Right atrium auricular region (tissue), 2 donors: ENCODE measurements at places on chromosomes 3 and 15. TPM values are rescaled to one million over a fixed set of nuclear protein-coding genes. Genes with fewer than 3 reads are reported as not detected.

The CTXN2 gene
- not detected for total RNA-seq

- DNase-seq, result no peak
- no peak overlapping the region for H3K4me3 ChIP-seq
- no peaks in the 10 kb centered on the region for H3K4me1 ChIP-seq
- H3K36me3 ChIP-seq, result no peaks in the 10 kb centered on the region
Measured at GRCh38 chr3:67863869-67864268, 209.5 kb upstream of the SUCLG2 start.

- no peaks in the 10 kb centered on the region for H3K4me1 ChIP-seq
- H3K27ac ChIP-seq, result no peak overlapping the region
Measured at GRCh38 chr3:151206201-151206600, 3.2 kb upstream of the GPR171 start.

The CILP gene
- total RNA-seq, result 2.2 TPM

The GPR160 gene
- 0.96 TPM for total RNA-seq

The CPNE9 gene
- not detected for total RNA-seq

The SAMMSON gene
- total RNA-seq, result not detected

- no peaks in the 10 kb centered on the region for H3K4me1 ChIP-seq
- H3K4me3 ChIP-seq, result no peak overlapping the region
- no peak for DNase-seq
- H3K27me3 ChIP-seq, result no peaks in the 10 kb centered on the region
Measured at GRCh38 chr3:186457236-186457635, 86.9 kb downstream of the CRYGS start.

The FAM107A gene
- 76.5 TPM for total RNA-seq

The TCTA gene
- total RNA-seq, result 13.9 TPM

The SCN5A gene
- 118 TPM for total RNA-seq

The AGTR1 gene
- total RNA-seq, result 35.2 TPM

DNA sequence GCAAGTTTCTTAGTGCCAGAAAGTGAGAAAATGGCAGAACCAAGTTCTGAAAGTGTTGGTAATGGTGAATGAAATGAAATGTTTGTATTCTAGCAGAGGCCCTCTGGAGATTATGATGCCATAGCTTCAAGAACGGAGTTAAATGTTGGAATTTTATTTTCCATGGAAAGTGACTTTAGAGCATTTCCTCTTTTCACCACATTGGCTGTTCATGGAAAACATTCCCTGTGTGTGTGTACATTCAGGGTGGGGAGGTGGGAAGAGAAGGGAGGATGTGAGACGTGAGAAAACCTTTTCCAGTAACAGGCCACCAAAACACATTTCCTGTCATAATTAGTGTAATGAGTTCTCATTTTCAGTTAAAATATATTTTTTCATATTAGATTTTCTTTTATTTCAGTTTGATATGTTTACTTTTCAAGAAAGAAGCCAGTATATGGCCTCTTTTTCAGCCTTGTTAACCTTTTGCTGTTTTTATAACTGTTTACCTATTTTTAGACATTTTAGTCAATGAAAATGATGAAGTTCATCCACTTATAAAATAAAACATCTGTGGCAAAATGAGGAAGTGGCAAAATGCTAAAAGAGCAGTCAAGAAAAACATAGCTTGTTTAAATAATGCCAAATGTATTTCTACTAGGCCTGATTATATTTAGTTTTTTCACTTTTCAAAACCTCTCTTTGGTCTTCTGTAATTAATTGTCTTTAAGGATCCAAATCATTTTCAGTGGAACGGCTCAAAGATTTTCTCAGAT is 21.6 kb downstream of the SAMMSON start:
- H3K36me3 ChIP-seq, result no peaks in the 10 kb centered on the region
- no peak overlapping the region for H3K27ac ChIP-seq
- no peak for DNase-seq
- no peaks in the 10 kb centered on the region for H3K4me1 ChIP-seq
- no peak overlapping the region for H3K4me3 ChIP-seq
- no peaks in the 10 kb centered on the region for H3K27me3 ChIP-seq

DNA sequence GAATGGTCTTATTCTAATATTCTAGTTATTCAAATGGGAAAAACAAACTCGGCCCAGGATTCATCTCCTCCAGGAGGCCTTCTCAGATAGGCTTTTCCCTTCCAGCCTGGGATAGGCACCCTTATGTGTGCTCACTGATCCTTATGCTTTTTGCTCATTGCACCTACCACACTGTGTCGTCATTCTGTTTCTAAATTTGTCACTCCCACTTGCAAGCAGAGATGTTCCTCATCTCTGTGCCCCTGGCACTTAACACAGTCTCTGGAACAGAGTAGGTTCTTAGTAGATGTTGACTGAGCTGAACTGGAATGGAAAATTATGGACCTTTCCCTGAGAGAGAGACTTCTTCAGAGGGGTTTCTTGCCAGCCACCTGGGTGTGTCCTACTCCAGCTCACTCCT is 18.7 kb upstream of the SPG11 start:
- no peaks in the 10 kb centered on the region for H3K36me3 ChIP-seq
- no peaks in the 10 kb centered on the region for H3K27me3 ChIP-seq
- no peak overlapping the region for H3K4me3 ChIP-seq
- DNase-seq, result no peak

- no peak overlapping the region for H3K4me3 ChIP-seq
- no peaks in the 10 kb centered on the region for H3K27me3 ChIP-seq
- DNase-seq, result no peak
- H3K4me1 ChIP-seq, result peaks cover 4% of the 10 kb centered on the region
- no peaks in the 10 kb centered on the region for H3K36me3 ChIP-seq
- H3K27ac ChIP-seq, result no peak overlapping the region
Measured at GRCh38 chr3:186719945-186720739, 3.0 kb downstream of the KNG1 start.

The SETMAR gene
- total RNA-seq, result 13.5 TPM

DNA sequence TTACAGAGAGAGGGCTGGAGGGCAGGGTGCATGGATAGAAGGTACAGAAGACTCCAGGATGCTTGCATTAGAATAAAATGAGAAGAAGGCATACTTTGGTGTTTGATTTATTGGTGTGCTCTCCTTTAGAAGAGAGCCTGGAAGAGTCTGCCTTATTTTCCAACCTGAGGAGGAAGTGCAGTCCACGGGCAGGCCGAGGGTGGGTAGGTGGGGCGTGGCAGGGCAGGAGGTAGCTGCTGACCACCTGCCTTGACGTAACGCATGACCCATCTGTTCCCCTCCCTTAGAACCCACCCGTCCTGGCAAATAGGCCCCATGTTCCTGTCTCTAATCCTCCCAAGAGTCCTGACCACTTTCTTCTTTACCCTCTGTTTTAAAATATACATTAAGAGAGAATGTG is 222.3 kb upstream of the LYSMD4 start:
- no peak for DNase-seq
- H3K4me1 ChIP-seq, result no peaks in the 10 kb centered on the region
- no peak overlapping the region for H3K4me3 ChIP-seq
- no peak overlapping the region for H3K27ac ChIP-seq
- H3K27me3 ChIP-seq, result no peaks in the 10 kb centered on the region

DNA sequence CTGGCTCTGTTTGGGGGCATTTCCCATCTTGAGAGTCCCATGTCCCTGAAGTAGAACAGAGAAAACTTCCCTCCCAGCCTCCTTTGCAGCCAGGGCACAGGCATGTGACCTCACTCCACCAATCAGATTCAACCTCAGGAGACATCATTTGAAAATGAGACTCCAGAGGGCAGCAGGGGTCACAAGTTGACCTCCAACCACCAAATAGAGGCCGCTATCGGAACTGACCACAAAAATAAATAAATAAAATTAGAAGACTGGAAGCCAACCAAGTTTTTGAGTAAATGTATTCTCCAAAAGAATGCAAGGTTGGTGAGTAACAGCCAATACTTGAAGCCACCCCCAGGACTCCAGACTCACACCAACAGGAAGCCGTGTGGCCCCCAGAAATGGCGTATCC is 106.5 kb downstream of the CHSY1 start:
- no peak for DNase-seq
- H3K4me1 ChIP-seq, result no peaks in the 10 kb centered on the region
- no peak overlapping the region for H3K4me3 ChIP-seq
- H3K27ac ChIP-seq, result no peak overlapping the region

DNA sequence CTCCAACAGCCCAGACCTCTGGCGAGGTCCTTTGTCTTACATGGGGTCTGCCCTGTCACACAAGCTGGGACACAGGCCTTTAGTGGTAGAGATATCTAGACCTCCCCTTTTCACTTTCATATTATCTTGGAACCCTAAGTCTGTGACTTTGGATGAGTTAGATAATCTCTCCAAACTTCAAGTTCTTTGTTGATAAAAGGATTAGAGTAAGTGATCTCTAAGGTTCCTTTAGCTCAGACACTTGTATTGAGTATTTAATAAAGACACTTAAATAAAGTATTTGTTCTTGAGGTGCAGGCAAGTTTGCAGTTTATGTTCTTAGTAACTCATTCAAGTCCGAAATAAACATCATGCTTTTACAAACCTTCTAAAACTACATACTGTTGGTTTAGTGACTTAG is 459.6 kb downstream of the SHQ1 start:
- H3K4me3 ChIP-seq, result no peak overlapping the region
- no peaks in the 10 kb centered on the region for H3K27me3 ChIP-seq
- no peak overlapping the region for H3K27ac ChIP-seq
- DNase-seq, result no peak
- H3K4me1 ChIP-seq, result no peaks in the 10 kb centered on the region
- H3K36me3 ChIP-seq, result no peaks in the 10 kb centered on the region

The RASGRF1 gene
- 1.0 TPM for total RNA-seq

DNA sequence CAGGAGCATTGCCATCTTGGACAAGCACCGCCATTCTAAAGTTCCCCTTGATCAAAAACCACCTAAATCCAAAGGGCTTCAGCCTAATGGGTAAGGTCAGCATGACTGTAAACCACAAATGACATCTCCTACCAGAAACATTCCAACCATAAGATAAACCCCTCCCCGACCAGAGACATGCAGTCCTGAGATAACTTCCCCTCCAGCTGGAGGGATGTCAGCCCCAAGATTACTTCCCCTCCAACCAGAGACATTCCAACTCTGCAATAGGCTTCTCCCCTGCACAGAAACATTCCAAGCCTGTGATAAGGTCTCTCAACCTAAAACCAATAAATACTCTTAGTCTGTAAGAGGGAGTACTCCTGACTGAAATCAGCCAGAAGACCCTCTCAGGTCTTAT is 62.7 kb upstream of the DNAJC19 start:
- H3K27me3 ChIP-seq, result no peaks in the 10 kb centered on the region
- H3K27ac ChIP-seq, result no peak overlapping the region
- H3K4me1 ChIP-seq, result no peaks in the 10 kb centered on the region

The CA12 gene
- 1.3 TPM for total RNA-seq

GRCh38 chr3:64575211-64575844 is 112.5 kb downstream of the ADAMTS9 start:
- no peak for DNase-seq
- no peaks in the 10 kb centered on the region for H3K36me3 ChIP-seq
- H3K27ac ChIP-seq, result no peak overlapping the region
- no peaks in the 10 kb centered on the region for H3K4me1 ChIP-seq
- no peak overlapping the region for H3K4me3 ChIP-seq

The GASK1A gene
- total RNA-seq, result 1.5 TPM

GRCh38 chr3:49666592-49666991 is 7.6 kb upstream of the APEH start:
- H3K4me1 ChIP-seq, result no peaks in the 10 kb centered on the region
- H3K36me3 ChIP-seq, result no peaks in the 10 kb centered on the region
- no peak overlapping the region for H3K4me3 ChIP-seq
- no peak for DNase-seq
- no peaks in the 10 kb centered on the region for H3K27me3 ChIP-seq
- no peak overlapping the region for H3K27ac ChIP-seq

DNA sequence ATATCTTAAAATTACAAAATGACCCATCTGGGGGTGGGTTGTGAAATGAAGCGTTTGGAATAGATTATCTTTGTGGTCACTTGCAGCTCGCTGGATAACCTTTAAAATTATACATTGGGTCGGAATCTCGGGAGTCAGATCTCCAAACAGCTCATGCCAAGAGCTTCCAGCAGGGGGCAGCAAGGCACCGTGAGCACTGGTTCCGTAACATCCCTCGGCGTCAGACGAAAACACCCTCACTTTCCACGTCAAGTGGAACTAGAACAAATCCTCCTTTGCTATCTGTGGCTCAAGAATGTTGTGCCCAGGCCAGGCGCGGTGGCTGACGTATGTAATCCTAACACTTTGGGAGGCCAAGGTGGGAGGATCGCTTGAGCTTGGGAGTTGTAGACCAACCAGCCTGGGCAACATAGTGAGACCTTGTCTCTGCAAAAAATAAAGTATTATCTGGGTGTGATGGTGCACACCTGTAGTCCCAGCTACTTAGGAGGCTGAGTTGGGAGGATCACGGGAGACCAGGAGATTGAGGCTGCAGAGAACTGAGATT is 31.1 kb downstream of the UMPS start:
- peak overlapping the region; percentile 71 for H3K27ac ChIP-seq
- H3K27me3 ChIP-seq, result no peaks in the 10 kb centered on the region
- no peak overlapping the region for H3K4me3 ChIP-seq
- DNase-seq, result peak; percentile 98

GRCh38 chr3:193333229-193333628 is 45.3 kb downstream of the ATP13A5 start:
- no peaks in the 10 kb centered on the region for H3K27me3 ChIP-seq
- no peaks in the 10 kb centered on the region for H3K36me3 ChIP-seq
- no peak overlapping the region for H3K27ac ChIP-seq

DNA sequence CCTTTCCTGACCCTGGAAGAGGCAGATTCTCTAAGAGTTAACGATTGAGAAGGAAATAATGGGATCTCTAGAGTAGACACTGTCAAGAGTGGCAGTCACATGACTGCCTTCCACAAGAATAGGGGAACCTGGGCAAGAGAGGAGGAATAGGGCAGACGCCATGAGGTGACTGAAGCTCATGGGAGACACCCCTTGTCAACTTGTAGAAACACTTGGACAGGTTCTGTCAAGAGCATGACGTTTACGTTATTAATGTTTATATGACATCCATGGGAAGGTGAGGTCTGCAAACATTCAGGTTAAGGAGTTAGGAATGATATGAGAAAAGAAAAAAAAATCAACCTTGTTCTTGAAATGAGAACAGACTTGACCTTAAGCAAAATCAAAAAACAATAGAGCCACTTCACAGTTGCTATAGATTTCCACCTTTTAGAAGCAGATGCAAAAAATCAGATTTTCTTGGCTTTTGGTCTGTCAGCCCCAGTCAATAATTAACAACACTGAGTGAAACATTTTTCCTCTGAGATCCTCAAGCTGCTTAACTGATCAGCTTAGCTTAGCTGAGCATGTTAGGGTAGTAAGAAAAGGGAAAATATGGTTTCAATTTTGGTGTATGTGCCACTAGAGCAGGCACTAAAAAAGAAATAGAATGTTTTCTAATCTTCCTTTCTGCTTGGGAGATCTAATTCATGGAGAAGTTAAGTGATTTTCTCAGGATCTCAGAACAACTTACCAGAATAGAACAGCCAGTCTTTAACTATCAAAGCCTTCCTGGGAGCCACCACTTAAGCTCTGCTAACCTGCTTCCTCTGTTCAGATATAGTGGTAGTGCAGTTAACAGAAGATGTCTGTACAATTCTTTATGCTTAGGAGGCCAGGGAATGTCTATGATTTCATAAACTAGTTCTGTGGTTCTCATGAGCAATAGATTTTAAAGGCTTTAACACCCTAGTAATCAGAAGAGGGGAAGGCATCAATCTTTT is 116.9 kb downstream of the B3GALNT1 start:
- no peak for DNase-seq
- H3K4me3 ChIP-seq, result no peak overlapping the region
- H3K4me1 ChIP-seq, result no peaks in the 10 kb centered on the region
- no peaks in the 10 kb centered on the region for H3K27me3 ChIP-seq

The SH3GL3 gene
- not detected for total RNA-seq

- H3K4me3 ChIP-seq, result no peak overlapping the region
- H3K27ac ChIP-seq, result no peak overlapping the region
- DNase-seq, result no peak
- peaks cover 25% of the 10 kb centered on the region for H3K36me3 ChIP-seq
Measured at GRCh38 chr3:123093696-123094095, 26.9 kb downstream of the PDIA5 start.

The EPB42 gene
- total RNA-seq, result 1.1 TPM

The GRK7 gene
- total RNA-seq, result not detected
